ENCODE measurements at places on chromosomes 5 and 9.

DNA sequence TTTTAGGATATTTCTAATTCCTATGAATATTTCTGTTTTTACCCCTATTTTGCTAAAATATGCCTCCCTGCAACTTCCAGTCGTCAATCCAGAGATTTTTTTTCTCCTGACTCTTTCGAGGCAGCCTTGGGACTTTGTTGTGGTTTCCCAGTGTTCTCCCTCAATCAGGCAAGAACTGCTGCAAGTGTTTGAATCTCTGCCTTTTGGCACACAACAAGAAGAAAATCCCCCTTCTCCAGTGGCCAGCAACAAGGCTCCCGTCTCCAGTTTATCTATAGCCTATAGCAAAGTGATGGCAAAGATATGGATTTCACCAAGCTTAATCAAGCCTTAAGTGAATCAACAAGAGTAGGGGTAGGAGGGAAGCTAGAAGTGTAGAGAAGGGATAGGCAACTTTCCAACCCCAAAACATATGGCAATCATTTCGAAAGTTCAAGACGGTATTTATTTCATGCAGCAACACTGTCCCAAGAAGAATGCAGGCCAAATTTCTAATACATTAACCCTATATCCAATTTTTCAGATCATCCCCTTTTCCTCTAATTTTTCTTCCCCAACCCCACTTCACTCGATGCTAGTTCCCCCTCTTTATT lies 37.7 kb upstream of the PAPPA start:
- DNase-seq: no peak

DNA sequence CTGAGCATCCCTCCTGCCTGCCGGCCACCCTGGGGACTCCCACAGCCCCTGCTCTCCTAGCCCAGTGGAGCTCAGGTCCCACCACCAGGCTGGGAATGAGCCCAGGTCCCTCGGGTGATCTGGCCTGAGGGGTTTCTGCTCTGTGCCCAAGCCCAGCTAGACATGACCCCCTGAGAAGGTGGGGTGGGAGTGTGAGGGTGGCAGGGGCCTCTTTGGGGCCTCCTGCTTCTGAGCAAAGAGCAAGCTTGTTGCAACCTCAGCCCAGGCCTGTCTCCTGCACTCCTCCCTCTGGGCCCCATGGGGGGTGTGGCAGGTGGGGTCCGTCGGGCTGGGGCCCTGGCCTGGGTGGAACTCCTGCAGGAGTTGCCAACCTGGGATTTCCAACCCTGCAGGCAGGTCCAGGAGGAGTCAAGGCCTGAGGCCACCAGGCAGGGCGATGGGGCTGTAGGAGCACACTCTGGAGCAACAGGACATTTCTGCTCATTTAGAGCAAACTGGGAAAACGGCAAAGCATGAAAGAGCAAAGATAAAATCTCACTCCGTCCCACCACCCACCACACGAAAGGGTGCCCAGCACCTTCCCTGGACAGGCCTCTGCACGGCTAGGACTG lies 11.4 kb upstream of the NRARP start:
- no peak for DNase-seq

DNA sequence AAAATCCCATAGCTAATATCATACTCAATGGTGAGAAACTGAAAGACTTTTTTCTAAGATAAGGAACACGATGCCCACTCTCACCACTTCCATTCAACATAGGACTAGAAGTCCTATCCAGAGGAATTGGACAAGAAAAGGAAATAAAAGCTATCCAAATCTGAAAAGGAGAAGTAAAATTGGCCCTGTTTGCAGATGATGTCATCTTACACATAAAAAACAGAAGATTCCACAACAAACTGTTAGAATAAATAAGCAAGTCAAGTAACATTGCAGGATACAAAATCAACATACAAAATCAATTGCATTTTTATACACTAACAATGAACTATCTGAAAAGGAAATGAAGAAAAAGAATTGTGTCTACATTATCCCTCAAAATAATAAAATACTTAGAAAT lies 308.0 kb downstream of the MCTP1 start:
- no peak for DNase-seq

DNA sequence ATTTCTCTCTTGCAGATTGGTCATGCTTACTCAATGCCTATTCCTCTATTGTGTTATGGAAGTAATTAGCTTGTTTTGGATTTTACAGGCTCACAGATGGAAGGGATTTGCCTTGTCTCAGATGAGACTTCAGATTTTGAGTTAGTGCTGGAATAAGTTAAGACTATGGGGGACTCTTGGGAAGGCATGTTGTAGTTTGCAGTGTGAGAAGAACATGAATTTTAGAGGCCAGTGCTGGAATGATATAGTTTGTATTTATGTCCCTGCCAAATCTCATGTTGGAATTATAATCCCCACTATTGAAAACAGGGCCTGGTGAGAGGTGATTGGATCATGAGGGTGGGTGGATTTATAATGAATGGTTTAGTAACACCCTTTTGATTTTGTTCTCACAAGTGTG lies 6.1 kb upstream of the TUSC1 start:
- no peak for DNase-seq

DNA sequence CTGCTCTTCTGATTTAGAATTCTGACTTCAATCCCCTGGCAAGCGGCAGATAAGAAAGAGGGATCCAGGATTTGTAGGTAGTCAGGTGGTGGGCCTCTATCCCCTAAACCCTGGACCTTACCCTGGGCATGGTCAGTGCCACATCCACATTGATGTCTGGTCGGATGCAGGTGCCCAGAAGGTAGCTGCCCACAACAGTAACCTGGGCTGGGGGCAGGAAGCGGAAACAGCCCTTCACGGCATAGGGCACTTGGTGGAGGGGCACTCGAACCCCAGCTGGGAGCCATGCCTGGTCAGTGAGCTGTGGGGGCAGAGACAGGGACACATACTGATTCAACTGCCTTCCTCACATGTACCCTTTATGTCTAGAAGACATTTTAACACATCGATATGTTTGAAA lies 3.8 kb downstream of the NOL6 start:
- DNase-seq: no peak

GRCh38 chr5:478369-478981 lies 35.5 kb downstream of the EXOC3 start:
- DNase-seq: no peak

DNA sequence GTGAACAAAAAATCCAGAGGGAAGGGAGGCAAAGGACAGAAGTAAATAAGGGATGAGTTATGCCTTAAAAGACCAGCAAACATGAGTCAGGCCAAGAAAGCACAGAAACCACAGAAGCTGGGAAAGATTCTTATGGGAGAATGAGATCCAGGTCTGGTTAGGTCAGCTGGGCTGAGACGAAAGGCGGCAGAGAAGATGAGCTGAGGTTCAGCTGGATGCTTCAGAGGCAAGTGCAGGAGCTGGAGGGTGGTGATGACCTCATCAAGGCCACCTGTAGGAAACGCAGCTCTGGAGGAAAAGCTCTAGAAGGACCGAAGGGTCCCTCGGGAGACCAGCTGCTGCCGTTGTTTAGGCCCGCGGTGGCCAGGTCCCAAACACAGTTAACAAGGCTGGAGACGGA lies 152.0 kb downstream of the MYO10 start:
- DNase-seq: no peak

- no peak for DNase-seq
Observed at GRCh38 chr5:172640822-172641358, at the start of gene NEURL1B. NEURL1B (plus strand) TSS chr5:172641263; CDS start chr5:172641407, 144 bp downstream.

Data from activated T-helper 1 cell treated with anti-CD3 and anti-CD28 coated beads, Interleukin-2, amount 50 U/mL, for 16 hours (primary cell).